Fibroblast of upper back skin (primary cell): ENCODE measurements at places on chromosomes 2 and 18.

DNA sequence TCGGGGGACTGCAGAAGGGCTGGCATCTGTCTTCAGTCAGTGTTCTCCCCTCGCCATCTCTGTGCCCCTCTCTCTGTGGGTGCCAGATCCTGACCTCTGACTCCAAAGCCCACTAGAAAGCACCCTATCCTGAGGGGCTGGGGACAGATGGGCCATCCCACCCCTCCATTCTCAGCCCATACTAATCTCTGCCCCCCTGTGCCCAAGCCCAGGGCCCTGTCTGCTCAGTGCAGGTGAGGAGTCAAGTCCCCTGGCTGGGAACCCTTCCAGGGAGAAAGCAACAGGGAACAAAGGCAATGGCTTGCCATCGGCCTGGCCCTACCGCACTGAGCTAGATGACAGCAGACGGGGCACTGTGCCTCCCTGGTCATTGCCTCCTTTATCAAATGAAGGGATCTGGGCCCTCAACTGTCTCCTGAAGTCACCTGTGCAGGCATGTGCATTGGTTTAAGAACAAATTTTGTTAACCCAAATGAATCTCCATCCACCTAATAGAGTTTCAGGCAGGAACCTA lies 42.7 kb upstream of the ID2 start:
- no peak for DNase-seq

- DNase-seq: no peak
Measured at GRCh38 chr2:26410764-26411243, 9.1 kb downstream of the DRC1 start.

- DNase-seq: peak; percentile 45
Measured at GRCh38 chr2:228767196-228767595, 503.9 kb downstream of the PID1 start.

GRCh38 chr2:52416340-52416739 lies 1351.3 kb upstream of the CHAC2 start:
- DNase-seq: no peak

GRCh38 chr18:35661483-35662146 lies 80.1 kb downstream of the GALNT1 start:
- no peak for DNase-seq

DNA sequence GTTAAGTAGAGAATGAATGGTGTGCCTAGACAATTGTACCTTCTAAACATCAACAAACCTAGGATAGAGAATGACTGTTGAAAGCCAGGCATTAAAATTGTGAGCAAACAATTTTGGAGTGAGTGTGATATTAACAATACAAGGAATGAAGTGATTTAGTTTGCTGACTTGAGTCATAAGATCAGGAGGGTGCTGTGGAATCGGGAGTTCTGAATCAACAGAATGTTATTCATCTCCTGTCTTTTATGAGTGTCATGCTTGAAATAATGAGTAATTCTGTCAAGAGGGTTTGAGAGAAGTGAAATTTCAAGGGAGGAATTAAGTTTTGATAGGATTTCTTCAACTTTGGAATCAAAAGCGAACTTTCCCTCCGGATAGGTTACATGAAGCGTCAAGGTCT lies 214.4 kb upstream of the DSEL start:
- DNase-seq: peak; percentile 75
